ENCODE measurements at places on chromosomes 6 and 20.
A peak's percentile ranks its signal among the peaks of the same experiment; 100 is the strongest.

DNA sequence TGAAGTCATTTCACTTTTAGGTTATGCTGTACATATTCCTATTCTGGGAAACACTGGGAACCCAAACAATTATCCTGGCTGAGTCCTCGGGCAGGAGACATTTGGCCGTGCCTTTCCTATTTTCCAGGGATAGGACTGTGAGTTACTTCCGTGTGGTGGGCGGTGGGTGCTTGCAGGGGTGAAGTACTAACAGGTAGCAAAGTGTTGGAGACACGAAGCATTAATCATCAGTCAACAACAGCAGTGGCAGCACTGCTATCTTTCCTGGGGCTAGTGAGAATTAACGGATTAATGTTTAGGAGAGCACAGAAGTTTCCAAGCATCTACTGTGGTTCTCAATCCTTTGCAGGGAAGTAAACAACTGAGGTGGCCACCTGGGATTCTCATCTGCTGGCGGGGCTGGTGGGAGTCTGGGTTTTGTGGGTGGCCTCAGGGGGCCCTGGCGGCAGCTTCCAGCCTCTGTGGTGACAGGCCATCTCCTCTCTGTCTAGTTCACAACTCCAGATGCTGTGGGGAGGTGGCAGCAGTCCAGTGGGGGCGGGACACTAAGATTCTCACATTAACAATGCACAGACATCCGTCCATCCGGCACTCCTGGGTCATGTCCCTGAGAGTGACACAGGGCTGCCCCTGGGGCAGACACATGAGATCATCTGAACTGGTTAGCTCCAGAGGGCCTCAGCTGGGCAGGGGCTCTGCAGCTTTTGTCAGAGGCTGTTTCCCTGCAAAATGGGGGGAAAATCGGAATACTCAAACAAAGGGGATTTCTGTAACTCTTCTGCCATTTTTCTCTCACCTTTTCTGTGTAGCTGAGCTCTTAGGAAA lies 90.9 kb downstream of the GJA10 start:
- DNase-seq = peak; percentile 29

GRCh38 chr6:38485488-38485887 lies 154.2 kb downstream of the BTBD9 start:
- no peak for DNase-seq

DNA sequence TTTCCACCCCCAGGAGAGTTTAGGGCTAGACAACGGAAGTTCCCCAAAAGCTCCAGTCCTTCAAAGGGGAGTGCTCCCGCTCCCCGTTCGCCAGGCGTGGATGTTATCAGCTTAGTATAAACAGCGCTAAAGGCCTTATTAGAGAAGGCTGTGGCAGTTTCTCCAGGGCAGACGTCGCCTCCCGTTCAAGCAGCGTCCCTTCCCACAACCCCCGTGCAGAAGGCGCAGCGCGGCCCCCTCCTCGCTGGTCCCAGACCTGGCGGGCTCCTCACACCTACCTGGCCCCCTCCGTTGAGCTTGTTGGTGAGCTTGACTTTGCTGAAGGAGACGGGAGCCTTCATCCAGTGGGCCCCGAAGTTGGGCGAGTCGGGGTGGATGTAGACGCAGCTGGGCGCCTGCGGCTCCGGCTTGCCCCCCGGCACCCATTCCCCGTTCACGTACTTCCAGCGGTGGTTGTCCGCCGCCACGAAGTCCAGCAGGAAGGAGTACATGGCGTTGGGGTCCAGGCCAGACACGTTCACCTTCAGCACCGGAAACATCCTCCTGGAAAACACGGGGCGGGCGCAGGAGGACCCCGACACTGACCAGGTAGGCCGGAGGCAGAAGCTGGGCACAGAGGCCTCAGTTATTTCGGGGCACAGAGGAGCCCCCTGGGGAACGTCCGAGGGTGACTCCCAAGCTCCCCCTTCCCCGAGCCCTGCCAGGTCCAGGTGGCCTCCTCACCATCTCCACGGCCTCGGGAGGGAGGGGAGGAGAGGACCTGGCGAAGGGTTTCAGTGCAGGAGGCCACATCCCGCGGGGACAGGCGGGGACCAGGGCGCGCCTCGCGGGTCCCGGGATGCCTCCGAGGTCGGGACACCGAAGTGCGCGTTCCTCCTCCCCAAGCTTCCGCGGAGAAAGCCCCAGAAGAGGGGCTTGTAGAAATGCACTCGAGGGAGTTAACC lies 1.1 kb downstream of the TBXT start:
- DNase-seq = no peak

DNA sequence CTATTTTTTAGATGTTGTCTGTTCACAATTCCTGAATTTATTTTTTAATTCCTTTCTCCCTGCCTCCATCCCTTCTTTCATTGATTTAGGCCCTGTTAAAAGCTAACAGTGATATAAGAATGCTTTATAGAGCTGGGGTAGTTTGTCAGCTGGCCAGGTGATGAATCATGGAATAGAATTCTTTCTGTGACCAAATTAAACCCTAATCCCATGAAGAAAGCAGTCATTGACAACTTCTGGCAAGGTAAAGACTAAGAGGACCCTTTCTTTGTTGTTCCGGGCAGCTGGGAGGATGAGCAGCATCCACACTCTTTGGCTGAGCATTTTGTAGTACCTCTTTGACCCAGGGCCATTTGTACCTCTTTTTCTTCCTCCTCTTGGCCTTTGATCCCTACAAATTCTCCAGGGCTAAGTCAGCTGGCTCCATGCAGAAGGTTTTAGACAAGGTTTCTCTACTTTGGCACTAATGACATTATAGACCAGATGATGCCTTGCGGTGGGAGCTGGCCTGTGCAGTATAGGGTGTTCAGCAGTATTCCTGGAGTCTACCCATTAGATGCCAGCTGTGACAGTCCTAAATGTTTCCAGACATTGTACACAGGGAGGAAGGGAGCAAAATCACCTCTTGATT lies 102.9 kb downstream of the SLX4IP start:
- DNase-seq = no peak

DNA sequence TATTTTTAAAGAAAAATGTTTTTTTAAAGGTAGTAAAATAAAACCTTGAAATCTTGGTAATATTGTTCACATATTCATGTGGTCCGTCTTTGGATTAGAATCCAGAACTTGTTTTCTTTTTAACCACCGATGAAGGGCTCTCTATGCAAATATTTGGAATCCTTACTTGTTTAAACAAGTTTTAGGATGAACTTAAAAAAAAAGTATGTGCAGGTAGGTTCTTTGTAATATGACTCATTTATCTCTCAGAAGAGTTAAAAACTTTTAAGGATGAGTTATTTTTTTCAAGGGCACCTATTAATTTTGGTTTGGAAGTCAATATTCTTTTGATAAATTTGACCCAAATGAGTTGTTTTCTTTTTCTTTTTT lies 8.9 kb downstream of the DSP start:
- no peak for DNase-seq

- DNase-seq = peak; percentile 69
These were observed 91.4 kb upstream of the RNF217 start for GRCh38 chr6:124870611-124871459.

DNA sequence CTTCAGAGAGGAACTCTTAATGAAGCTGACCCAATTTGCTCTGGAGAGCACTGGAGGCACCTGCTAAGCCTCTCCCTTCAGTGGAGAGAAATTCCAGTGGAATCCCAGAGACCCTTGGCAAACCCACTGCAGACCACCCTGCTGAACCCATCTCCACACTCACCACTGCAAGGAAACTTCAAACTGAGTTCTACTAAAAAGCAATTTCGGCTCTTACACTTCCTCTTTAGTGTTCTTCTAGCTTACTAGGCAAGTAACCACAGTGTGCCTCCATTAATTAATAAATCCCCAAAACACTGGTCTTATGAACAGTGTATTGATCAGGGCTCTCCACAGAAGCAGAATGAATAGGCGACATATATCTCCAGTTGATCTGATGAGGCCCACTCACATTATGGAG lies 43.0 kb upstream of the HLA-E start:
- no peak for DNase-seq

GRCh38 chr20:19018881-19019280 lies 193.6 kb upstream of the SLC24A3 start:
- no peak for DNase-seq

DNA sequence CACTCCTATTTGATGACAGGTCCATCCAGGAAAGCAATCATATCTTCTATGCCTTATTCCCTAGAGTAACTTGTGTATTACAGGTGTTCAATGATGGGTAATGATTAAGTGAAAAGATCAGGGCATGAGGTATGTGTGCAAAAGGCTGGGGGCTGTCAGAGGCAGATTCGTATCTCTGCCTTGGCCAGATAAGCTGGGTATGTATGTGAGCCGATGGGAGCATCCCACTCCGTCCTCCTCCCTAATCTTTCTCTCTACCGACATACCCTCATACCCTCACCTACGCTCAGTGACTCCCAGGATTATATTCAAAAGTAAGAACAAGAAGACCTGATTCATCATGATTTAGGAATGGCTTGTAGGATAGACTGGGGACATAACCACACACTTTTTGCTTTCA lies 238.7 kb downstream of the PLCB1 start:
- DNase-seq = no peak

GRCh38 chr6:21049572-21049971 lies 515.3 kb downstream of the CDKAL1 start:
- no peak for DNase-seq

DNA sequence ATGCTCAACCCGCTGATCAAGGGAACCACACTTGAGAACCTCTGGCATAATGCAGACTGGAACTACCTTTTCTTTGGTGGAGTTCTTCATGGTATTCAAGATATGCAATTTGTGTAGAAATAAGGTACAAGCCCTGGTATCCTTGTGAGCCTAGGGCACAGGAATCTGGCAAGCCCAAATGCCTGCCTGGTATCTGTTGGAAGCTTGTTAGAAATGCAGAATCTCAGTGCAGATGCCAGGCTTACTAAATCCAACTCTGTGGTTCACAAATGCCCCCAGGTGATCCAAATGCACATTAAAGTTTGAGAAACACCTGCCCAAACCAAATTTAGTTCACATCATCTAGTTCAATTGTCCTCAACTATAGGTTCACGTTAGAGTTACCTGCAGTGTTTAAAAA lies 159.8 kb upstream of the LAMP5 start:
- DNase-seq = no peak
